ENCODE measurements at places on chromosomes 5 and 9.

GRCh38 chr9:127450243-127450760 is 904 bp downstream of the RPL12 start:
- H3K36me3 ChIP-seq: peaks cover 55% of the 10 kb centered on the region
- DNase-seq: no peak
- peak overlapping the region; percentile 98 for H3K27ac ChIP-seq
- no peaks in the 10 kb centered on the region for H3K27me3 ChIP-seq
- peaks cover 55% of the 10 kb centered on the region for H3K4me1 ChIP-seq

GRCh38 chr9:99072040-99072394 is 32.9 kb upstream of the TGFBR1 start:
- peaks cover 8% of the 10 kb centered on the region for H3K36me3 ChIP-seq
- no peak overlapping the region for H3K4me3 ChIP-seq
- H3K27me3 ChIP-seq: no peaks in the 10 kb centered on the region

GRCh38 chr5:132639706-132640130 is 18.3 kb upstream of the IL13 start:
- H3K4me1 ChIP-seq: peaks cover 83% of the 10 kb centered on the region
- no peak for DNase-seq
- H3K4me3 ChIP-seq: peak overlapping the region; percentile 30
- H3K27ac ChIP-seq: peak overlapping the region; percentile 86

GRCh38 chr9:97501177-97501971 is at the start of gene TMOD1:
Gene TMOD1, plus strand, starts transcription at chr9:97501666. Its CDS starts 22,523 bp downstream, at chr9:97524189.
- H3K36me3 ChIP-seq: peaks cover 9% of the 10 kb centered on the region
- peaks cover 52% of the 10 kb centered on the region for H3K27me3 ChIP-seq
- peak; percentile 28 for DNase-seq
- peak within 1 kb of the TSS; percentile 31 for H3K27ac ChIP-seq

GRCh38 chr5:39815711-39816110 is 390.9 kb upstream of the DAB2 start:
- H3K27ac ChIP-seq: no peak overlapping the region
- DNase-seq: no peak
- no peaks in the 10 kb centered on the region for H3K36me3 ChIP-seq
- no peak overlapping the region for H3K4me3 ChIP-seq

DNA sequence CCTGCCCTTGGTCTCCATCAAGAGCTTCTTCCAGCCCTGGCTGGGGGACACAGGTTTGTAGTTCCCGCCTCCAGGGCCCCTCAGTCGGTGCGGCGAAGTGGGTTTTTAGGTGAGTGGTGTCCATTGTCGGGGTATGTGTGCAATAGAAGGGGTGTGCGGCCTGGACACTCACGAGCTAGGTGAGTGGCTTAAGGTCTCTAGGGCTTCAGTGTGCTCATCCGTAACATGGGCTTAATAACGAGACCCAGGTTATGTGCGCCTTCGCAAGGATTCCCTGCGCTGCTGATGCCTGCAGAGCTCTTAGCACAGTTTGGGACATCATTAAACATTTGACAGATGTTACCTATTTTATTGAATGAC is 656 bp downstream of the CEP78 start:
- no peaks in the 10 kb centered on the region for H3K27me3 ChIP-seq
- H3K4me1 ChIP-seq: peaks cover 31% of the 10 kb centered on the region
- no peak for DNase-seq

DNA sequence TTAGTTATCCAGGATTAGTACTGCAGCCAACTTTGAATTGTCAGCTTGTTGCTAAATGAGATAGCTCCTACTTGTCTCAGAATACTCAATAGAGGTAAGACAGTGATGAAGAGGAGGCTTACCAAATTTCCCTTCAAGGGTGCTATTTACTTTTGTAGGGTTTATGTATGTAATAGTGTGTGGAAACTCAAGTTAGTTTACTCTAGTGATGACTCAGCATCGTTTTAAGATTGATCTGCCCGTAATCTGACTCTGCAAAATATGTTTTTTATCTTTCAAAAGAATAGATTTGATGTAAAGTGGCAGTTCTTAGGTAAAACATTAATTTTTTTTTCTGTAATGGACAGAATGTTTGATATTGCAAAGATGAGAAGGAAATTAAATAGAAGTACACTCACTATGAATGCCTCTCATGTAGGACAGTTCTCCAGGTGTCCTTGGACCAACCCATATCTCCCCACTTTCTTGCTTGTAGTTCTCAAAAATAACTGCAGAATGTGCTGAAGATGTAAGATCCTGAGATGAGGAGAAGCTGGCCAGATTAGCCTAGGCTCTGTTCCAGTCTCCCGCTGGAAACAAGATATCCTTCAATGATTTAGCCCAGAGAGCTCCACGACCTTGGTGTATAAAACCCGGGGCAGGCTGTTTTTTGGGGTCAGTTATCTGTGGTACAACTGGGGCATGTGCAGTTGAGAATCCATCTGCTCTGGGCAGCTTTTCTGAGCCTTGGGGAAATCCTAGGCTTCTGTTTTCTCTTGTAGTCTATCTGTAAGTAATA is 24.4 kb upstream of the MROH2B start:
- H3K4me3 ChIP-seq: no peak overlapping the region
- no peak overlapping the region for H3K27ac ChIP-seq
- no peaks in the 10 kb centered on the region for H3K27me3 ChIP-seq
- no peaks in the 10 kb centered on the region for H3K36me3 ChIP-seq
- no peaks in the 10 kb centered on the region for H3K4me1 ChIP-seq
- DNase-seq: no peak

DNA sequence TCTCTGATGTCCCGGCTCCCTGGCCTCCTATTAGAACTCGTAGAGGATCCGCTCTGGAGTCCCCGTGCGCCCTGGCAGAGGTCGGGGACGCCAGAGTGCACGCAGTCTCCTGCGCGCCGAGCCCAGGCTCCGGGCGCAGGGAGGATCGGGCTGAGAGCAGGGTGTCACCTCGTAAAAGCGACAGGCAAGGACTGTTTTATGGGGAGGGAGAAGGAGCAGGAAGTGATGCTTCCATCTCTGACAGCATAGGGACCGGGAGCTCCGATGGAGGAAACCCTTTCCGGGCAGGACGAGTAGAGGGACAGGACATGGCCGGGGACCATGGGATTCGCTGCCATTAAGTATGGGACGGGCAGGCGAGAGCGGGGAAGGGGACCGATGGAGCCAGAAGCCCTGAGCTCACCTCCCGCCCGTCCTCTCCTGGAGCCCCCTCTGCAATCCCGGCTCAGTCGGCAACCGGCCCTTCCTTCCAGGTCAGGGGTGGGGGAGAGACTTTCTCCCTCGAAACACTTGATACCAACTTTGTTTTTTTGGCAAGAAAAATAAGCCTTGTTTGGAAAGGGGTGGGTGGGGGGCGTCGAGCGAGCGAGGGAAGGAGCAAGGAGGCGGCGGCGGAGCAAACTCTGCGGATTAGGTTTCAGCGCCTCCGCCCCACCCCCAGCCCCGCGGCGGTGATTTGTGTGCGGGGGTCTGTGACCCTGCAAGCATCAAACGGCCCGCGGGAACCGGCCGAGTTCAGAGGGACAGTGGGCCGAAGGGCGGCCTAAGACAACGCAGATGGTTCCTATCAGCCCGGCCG is 12.6 kb downstream of the LMX1B start:
- peak overlapping the region; percentile 68 for H3K4me3 ChIP-seq
- peaks cover 77% of the 10 kb centered on the region for H3K27me3 ChIP-seq
- H3K4me1 ChIP-seq: no peaks in the 10 kb centered on the region
- DNase-seq: no peak
- H3K36me3 ChIP-seq: no peaks in the 10 kb centered on the region

GRCh38 chr5:94731471-94731870 is 113.0 kb downstream of the SLF1 start:
- no peak overlapping the region for H3K4me3 ChIP-seq
- H3K4me1 ChIP-seq: peaks cover 8% of the 10 kb centered on the region
- H3K36me3 ChIP-seq: no peaks in the 10 kb centered on the region
- H3K27me3 ChIP-seq: no peaks in the 10 kb centered on the region
- no peak for DNase-seq

DNA sequence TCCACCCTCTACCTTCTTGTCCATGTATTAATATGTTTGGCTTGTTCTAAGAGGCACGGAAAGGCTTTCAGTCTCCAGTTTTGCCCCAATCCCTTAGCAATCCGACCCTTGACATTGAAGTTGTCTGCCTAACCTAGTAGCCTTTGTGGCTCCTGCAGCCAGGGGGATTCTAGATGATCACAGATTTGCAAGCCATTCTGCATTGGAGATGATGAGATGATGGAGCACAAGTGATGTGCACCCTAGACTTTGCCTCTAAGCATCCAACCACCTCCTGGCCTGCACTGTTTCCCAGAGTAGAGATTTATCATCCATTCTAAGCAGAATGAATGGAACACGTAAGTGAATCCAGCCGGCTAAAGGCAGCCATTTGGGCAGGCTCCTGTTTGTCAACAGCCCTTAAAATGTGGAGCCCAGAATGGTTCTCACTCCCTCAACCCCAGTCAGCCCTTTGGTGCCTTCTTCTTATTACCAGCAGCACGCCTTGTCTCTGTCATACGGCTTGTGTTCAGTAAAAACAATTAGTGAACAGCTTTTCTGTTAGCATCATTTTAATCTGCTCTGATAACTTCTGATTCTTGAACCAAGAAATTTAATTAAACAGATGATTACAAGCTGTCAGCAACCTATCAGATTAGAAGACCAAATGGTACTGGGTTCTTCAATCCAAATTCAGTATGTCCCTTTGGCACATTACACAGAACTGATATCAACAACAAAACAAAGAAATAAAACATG is 5.7 kb upstream of the TRAF1 start:
- peaks cover 5% of the 10 kb centered on the region for H3K36me3 ChIP-seq
- no peaks in the 10 kb centered on the region for H3K27me3 ChIP-seq
- DNase-seq: no peak
- H3K4me3 ChIP-seq: peak overlapping the region; percentile 77
- peaks cover 90% of the 10 kb centered on the region for H3K4me1 ChIP-seq
- peak overlapping the region; percentile 100 for H3K27ac ChIP-seq

DNA sequence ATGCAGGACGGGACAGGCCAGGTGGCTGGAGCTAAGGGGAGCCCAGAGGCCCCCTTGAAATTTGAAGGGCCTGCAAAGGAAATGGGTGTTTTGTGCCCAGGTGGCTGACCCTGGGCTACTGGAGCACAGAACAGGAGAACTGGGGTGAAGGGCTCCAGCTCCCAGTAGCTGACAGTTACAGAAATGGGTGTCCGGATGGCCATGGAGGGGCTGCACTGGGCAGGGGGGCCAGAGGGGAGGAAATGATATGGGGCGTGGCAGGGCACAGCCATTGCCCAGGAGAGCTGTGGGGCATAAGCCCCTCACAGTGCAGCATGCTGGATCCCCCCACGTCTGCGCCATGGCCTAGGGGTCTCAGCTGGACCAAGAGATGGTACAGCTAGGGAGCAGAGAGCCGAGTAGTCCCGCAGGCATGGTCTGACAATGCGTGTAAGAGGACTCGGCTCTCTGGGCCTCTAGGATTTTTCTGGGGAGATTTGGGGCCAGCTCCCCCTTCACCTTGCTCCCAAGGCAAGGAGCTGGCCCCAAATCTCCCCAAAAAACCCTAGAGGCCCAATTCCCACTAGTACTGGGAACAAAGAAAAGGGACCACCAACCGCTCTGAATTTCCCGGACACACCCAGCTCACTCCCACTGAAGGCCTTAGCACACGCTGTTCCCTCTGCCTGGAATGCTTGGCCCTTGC is 7.9 kb upstream of the CARD19 start:
- no peak overlapping the region for H3K27ac ChIP-seq
- H3K4me1 ChIP-seq: peaks cover 53% of the 10 kb centered on the region
- H3K36me3 ChIP-seq: peaks cover 62% of the 10 kb centered on the region
- H3K4me3 ChIP-seq: no peak overlapping the region
- DNase-seq: no peak

- no peak overlapping the region for H3K27ac ChIP-seq
- H3K27me3 ChIP-seq: no peaks in the 10 kb centered on the region
- no peak for DNase-seq
Measured at GRCh38 chr9:75715360-75715759, 175.1 kb upstream of the PCSK5 start.

GRCh38 chr9:85276741-85277140 is 465.0 kb downstream of the AGTPBP1 start:
- H3K4me3 ChIP-seq: no peak overlapping the region
- DNase-seq: no peak
- H3K36me3 ChIP-seq: no peaks in the 10 kb centered on the region

Measured in activated T-helper 1 cell treated with anti-CD3 and anti-CD28 coated beads, Interleukin-12 subunit alpha, Interleukin-12 subunit beta, Interleukin-2, Interleukin-4 antibody, amounts not matched to agents 30 ng/mL and 10 ng/mL and 1 ng/mL, durations not matched to agents 14 hours and 24 hours and 36 hours (primary cell).